ENCODE measurements at places on chromosomes 16 and 17.

DNA sequence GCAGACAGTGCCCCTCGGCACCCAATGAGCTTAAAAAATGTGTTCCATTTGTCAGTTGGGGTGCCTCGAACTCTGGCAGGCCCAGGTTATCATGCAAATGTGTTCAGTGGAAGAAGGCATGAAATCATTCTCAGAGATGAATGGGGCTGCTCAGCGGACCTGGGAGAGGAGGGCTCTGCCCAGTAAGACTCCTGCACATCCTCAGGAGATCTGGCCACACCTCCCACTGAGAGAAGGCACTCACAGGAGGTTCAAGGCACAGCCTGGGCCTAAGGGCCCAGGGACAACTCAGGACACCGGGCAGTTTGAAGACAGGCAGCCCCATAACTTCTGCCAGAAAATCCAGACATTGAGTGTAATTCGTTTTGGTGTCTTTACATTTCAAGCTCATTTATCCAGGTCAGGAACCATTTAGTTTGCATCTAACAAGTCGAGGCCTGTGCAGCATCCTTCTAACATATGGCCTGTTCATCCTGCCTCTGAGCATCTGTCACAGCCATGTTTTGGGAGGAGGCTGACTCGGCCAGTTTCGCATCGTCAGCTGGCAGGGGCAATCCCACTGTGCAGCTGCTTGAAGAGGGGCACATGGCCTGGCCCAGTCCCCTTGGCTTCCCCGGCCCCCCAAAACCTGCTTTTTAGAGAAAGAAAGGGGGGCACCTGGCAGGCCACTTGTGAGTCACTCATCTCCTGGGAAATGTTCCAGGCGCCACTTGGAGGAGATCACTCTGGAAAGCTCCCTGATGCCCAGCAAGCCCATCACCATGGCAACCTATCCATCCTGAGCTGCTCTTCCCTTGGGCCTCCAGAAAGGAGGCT, 31.2 kb upstream of the BCAR1 start:
- no peak for DNase-seq

DNA sequence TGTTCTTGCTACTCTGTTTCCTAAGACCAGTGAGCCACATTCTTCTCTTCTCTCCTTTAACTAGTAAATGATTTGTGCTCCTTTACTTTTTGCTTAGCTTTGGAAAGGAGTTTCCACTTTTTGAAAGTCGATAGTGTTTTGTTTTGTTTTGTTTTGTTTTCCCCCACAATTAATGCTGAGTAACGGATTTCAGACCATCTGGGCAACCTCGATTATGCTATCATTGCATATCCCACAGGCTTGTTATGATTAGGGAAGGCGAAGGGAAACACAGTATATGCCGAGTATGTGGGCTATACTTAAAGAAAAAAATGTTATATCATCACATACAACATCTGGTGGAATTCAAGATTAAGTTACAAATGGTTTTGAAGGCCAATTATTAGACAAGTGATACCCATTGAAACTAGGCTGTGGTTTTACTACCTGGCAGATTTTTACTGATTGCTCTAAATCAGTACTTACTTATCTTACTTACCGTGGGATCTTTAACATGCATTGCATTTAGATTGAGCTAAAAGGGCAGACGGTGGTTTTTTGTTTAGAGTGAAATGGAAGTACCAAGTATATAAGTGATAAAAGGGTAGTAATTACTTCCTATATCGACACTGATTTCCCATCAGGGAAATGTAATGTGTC, 361.3 kb upstream of the SOX9 start:
- no peak for DNase-seq

- DNase-seq: no peak
Measured at GRCh38 chr17:72169823-72170222, 49.0 kb downstream of the SOX9 start.

DNA sequence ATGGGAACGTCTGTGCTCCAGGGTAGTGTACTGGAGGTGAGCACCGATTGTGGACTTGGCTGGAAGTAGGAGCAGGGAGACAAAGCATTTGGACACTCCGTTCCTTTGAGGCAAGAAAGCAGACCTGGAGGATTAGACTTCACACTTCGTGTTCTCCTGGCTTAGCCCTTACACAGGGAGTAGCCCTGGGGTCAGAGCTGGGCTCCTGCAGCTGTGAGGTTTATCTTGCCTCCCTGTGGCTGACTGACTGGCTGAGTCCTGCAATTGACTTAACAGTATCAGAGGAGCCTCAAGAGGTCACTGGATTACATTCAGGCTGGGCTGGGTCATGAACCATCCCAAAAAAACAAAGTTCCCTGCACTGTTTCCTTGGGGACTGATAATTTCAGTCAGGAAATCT, 37.1 kb downstream of the MPRIP start:
- no peak for DNase-seq

GRCh38 chr17:34171245-34171818, 83.8 kb upstream of the CCL2 start:
- peak; percentile 7 for DNase-seq

- no peak for DNase-seq
Measured at GRCh38 chr16:64659866-64660265, 462.0 kb downstream of the CDH11 start.

DNA sequence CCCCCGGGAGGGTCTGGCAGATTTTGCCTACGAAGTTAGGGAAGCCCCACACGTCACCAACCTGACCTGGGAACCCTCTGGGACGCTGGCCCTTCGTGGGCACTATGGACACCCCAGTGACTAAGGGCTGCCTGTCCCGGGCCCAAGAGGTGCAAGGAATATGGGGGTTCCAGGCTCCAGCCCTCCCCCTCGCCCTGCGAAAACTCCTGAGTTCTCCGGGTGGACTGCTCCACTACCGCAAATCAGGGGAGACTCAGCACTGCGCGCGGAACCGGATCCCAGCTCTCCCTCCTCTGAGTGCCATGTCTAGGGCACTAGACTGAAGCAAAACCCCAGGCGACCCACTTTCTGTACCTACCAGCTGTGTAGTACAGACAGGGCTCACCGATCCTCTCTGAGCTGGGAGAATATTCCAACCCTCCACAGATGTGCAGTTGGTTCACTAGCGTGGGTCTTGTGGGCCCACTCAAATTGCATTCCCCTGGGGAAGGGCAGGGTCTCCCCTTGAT, at the start of gene ARL5C:
ARL5C (minus strand) TSS at position 321 of the 509 bp plus-strand sequence. CDS start 401 bp downstream, outside the sequence.
- DNase-seq: no peak

DNA sequence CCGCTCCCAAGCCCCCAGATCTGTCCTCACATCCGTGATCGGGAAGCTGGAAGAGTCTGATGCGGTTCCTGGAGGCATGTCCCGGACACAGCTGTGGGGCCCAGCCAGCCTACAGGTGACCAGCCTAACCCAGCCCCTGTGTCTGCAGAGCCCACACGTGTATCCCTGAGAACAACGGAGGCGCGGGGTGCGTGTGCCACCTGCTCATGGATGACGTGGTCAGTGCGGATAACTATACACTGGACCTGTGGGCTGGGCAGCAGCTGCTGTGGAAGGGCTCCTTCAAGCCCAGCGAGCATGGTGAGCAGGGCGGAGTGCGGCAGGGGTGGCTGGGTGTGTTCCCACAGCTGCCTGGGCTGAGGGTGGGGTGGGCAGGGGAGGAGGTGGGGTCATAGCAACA, 30.9 kb downstream of the IL4R start:
- DNase-seq: no peak

GRCh38 chr16:46632778-46633733, 11.9 kb upstream of the SHCBP1 start:
- no peak for DNase-seq

DNA sequence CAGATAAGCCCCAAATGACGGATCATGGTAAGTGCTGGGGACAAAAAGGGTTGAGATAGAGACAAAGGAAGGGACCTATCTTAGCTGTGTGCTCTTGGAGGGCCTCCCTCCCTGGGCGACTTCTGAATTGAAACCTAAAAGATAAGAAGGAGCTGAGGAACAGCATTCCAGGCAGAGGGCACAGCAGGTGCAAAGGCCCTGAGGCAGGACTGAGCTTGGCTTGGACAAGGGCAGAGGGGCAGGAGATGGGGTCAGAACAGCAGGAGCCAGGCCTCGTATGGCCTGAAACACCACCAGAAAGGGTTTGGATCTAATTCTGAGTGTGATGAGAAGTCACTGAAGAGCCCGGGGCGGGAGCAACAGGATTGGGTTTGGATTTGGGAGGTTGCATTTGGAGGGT, 75.4 kb downstream of the RTN4RL1 start:
- DNase-seq: no peak

DNA sequence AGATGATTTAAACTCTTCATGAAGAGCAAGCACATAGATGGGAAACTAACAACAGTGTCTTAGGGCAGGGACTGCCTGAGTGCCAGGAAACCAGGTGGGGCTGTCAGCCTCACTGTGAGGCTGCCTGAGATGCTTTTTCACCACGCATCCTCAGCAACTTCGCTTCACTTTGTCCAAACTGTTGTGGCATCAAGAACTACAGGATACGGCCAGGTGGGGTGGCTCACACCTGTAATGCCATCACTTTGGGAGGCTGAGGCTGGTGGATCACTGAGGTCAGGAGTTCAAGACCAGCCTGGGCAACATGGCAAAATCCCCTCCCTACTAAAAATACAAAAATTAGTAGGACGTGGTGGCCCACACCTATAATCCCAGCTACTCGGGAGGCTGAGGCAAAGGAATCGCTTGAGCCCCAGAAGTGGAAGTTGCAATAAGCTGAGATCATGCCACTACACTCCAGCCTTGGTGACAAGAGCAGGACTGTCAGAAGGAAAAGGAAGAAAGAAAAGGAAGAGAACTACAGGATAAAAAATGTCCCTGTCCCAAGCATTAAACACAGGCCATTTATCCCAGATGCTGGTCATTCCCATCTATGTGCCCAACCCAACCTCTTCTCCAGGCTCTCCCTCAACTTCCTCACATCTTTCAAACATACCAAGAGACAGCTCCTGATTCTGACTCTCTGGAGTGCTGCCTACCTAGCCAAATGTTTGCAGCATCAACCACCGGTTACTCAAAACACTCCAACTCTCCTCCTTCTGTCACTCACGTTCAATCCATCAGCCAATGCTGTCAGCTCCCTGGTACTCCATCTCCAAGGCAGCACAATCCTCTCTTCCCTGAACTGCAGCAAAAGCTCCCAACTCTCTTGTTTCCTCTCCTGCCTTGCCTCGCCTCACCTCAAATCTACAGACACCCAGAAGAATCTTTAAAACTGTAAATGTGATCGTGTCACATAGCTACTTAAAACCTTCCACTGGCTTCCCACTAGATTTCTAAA, 1.6 kb downstream of the EIF4A3 start:
- DNase-seq: no peak

DNA sequence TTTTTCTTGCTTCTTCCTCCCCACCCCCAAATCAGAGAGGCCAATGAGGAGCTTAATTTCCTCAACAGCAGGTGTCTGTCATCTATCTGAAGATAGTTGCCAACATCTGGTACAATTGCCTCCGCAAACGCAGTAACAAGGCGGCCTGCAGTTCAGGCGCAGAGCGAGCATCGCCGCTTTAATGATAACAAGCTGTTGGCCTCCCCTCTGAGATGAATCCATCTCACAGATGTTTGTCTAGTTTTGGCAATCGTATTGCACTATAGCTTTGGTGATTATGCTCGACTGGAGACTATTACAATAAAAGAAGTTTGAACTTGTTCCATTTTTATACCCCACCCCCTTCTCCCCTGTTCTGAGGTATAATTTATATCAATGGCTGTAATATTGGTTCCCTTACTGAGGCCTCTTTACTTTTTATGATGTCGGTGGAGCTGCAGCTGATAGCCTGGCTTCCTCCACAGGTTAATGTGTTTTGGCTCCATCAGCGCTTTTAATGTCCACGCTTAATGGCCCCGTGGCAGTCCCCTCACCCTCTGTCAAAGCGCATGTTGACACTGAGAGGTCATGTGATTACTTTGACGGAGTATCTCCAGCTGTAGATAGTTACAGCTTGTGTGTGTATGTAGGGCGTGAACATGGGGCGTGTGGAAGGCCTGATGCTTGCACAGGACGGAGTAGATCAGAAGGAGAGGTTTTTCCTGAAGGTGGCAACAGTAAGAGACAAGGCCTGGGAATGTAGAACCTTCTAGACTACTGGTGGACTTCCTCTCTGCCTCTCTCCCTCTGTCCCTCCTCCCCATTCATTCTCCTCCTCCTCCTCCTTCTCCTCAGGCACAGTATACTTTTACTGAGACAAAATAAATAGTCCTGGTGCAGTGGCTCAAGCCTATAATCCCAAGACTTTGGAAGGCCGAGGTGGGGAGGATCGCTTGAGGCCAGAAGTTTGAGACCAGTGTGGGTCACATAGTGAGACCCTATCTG, 164.7 kb downstream of the MSI2 start:
- no peak for DNase-seq

- no peak for DNase-seq
Measured at GRCh38 chr17:83203472-83204221, 124.2 kb downstream of the METRNL start.

- DNase-seq: no peak
Measured at GRCh38 chr17:38896346-38896954, 26.6 kb downstream of the LASP1 start.

GRCh38 chr16:23929856-23930255, 94.1 kb downstream of the PRKCB start:
- DNase-seq: no peak
